Left lung (tissue), 14 donors: ENCODE measurements at places on chromosomes 1 and 21. TPM values are rescaled to one million over a fixed set of nuclear protein-coding genes. Genes with fewer than 3 reads are reported as not detected.

GRCh38 chr1:119958223-119958622, 61.9 kb upstream of the ADAM30 start:
- no peak for DNase-seq

DNA sequence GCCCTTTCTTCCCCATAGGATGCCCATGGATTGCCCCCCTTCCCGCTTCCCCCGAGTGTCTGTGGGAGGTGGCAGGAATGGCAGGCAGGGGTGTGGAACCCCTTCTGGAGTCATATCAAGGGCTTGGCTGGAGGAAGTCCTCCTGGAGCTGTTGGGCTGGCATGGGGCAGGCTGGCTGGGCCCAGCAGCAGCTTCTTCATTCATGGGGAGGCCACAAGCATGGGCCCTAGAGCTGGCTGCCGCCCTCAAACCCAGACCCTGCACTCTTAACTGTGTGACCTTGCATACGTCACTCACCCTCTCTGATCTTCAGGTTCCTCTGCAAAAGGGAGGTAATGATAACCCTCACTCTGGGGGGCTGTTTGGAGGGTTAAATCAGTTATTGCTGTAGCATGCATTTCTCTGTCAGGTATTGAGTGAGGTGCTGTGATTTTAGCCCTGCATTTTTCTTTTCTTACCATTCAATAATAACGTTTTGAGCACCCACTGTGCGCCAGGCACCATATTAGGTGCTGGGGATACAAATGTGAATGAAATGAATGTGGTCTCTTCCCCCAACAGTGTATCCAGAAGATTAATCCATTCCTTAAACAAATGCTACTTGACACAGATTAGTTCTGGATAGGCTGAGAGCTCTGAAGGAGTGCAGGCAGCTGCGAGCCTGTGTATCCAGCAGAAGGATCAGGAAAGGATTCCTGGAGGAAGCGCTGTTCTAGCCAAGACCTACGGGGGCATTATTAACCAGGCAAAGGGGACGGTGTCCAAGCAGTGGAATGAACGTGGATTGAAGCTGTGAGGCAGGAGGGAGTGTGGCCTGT, 9.3 kb downstream of the PCSK9 start:
- DNase-seq: no peak

The SGIP1 gene
- polyA plus RNA-seq: 10.2 TPM

GRCh38 chr1:201703621-201704438, 125.1 kb upstream of the IPO9 start:
- DNase-seq: peak; percentile 82

DNA sequence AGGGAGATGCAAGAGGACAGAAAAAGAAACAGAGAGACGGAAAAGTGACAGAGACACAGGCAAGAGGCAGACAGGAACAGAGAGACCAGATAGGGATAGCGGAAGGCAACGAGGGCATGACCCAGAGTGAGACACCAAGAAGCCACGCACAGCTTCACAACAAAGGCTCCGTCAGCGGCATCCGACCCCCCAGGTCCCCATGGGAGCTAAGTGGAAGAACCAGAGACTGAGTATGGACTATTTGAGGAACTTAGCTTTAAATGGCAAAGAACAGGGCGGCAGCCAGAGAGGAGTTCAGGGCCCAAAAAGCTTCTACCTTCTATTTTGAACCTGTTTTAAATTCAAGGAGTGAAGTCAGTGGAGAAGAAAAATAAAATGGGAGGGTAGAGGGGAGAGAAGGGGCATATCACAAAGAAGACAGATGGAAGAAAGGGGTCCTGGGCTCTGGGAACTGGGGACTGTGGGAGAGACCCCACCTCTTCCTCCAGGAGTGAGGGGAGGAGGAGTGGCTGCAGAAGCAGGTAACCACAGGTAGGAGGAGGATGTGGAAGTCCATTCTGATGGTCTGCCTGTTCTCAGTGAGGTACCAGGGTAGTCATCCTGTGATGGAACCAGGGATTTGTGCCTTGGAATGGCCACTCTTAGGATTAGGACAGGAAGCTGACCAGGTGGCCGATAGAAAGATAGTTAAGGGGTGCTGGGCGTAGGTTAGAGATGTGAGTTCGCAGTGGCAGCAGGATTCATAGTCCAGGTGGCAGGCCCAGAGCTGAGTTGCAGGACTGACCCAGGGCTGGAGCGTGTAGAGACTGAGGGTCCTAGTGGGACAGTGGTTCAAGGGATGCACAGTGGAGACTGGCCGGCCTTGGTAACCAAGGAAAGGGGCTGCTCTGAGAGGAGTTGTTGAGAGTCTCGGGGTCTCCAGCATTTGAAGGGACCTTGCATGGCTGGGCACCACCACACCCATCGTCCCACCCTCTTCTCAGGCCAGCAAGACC, 37.7 kb downstream of the CSMD2 start:
- no peak for DNase-seq
